ENCODE measurements at places on chromosomes 1 and 21.

- no peak for DNase-seq
Measured at GRCh38 chr1:29355375-29355774, 119.1 kb downstream of the PTPRU start.

- no peak for DNase-seq
Measured at GRCh38 chr1:143611159-143611558, 360.6 kb downstream of the FAM72C start.

DNA sequence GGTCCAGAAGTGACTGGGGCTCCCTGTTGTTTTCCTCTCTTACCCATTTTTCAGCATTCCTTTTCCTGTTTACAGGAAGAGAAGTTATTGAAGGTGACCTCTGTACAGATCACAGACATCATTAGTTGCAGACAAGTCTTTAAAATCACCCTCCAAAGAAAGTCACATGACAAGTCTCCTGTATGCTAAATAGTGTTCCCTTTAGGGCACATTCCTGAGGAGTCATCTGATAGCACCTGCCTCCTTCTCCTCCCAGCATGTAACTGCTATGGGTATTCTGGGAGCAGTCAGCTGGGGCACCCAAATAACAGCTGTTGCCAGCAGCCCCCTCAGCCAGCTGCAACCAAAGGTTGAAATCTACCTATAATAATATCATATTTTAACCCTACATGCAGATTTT, 200.6 kb downstream of the PTGER3 start:
- DNase-seq: no peak

DNA sequence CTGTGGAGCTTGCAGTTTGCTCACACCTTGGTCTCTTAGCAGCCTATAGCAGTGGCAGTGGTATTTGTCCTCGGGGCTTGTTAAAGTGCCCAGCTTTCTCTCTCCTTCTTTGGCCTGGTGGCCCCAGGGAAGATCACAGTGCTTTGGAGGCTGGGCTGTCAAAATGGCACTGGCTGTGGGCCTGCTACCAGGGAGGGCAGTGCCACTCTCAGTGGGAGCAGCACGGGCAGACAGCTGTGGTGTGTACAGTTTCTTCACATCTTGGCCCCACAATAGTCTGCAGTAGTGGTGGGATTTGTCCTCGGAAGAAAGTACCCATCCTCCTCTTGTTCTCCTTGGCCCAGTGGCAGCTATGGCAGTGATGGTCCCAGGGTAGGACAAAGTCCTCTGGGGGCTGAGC, 164.4 kb upstream of the GORAB start:
- no peak for DNase-seq

DNA sequence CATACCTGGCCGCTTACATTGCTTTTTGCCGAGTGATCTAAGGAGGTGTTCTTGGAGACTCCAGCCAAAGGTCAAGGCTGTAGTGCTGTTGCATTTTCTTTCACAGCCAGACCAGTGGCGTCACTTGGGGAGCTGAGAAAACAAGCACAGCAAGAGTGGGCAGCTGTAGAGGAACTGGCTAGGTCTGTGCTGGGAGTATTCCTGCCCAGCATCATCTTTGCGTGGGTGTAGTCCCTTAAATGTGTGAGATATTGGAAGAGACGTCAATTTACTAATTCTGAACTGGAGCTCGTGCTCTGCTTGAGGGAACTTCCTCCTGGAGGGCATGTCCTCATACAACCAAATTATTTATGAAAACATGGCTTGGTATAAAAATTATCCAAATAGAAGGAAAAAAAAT, 10.2 kb downstream of the UBIAD1 start:
- no peak for DNase-seq

DNA sequence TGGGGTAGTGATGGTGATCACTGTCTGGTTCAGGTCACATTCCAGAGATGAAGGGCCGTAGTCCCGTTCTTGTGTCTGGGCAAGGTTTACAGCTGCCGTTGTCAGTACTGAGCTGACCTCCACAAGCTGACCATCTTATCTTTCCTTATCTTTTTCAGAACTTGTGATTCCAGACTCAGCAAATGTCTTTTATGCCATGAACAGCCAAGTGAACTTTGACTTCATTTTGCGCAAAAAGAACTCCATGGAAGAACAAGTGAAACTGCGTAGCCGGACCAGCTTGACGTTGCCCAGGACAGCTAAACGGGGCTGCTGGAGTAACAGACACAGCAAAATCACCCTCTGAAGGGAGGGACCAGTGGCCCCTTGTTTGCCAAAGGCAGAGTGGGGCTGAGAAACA, 111.6 kb downstream of the COLGALT2 start:
- no peak for DNase-seq

DNA sequence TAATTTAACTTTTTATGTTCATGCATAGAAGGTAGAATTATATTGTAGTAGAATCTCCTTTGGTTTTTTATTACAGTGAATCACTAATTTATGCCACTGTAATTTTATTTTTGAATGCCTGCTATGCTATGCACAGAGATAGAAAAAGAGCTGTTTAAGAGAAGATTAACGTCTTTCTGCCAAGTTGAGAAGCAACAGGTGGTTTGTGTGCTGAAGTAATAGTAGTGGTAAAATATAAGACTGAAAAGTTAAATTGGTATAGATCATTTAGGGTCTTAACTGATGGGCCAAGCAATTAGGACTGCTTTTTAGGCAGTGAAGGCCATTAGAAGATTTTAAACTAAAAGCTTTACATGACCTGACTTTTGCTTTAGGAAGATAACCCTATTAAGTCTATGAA, 115.1 kb downstream of the SYT14 start:
- DNase-seq: no peak

- no peak for DNase-seq
Measured at GRCh38 chr1:114155706-114156105, 2.0 kb upstream of the SYT6 start.

GRCh38 chr1:39981945-39982344, 27.0 kb downstream of the MFSD2A start:
- no peak for DNase-seq

DNA sequence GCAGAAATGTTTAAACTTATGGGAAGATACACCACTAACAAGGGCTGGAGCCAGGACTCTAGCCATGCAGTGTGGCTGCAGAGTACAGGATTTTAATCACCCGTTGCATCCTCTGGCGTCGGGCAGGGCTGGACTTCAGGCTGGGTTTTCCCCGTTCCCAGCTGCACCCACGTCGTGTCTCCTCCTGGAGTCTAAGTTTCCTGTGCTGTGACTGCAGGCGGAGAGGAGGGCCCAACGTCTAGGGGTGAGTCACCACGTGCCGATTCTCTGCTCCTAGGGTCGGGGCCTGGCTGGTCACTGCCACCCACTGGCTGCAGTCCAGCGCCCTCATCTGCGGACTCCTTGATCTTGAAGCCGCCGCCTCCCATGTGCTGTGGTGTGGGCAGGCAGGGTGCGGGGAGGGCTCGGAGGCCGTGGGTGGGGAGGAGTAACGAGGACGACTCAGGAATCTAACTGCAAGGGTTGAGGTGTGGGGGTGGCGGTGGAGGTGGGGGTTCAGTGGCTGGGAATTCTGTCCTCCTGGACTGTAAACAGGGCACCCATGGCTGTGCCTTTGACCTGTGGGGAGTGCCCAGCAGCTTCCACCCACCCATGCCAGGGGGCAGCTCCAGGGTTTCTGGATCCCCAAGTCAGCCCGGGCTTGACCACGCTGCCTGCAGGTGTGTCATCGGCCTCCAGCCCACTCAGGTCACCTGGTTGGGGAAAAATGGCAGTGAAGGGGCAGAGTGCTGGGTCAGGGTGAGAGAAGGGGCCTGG, 77.8 kb downstream of the ALPL start:
- DNase-seq: no peak

DNA sequence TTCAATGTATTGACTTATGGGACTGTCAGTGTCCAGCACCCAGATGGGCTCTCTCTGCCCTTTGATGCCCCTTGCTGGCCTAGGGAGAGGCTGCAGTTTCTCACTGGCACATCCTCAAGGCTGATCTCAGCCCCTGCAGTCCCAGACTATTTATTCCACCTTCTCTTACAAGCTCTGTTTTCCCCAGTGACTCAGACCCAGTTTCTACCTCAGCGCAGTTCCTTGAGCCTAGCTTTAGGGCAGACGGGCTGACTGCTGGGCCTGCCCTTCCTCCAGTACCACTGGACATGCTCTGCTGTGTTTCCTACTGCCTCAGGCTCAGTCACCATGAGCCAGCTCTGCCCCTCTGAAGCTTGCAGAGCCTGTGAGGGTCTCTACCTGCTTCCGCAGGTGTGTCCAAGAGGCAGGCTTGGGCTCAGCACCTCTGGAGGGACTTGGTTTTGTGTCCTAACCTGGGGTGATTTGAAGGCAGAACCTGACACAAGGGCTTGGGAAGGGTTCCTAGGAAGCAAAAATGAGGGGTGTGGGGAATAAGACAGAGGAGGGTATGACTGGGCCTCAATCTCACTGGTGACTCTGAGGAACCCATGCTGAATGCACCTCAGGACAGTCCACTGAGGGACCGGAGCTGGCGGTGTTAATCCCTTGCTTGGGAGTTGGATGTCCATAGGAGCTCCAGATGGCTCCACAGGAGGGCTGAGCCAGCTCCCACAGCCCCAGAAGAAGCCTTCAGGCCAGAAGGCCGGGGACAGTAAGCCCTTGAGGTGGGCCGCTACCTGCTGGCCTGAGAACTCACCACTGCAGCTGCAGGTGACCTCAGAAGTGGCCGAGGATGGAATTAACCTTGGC, 689.9 kb downstream of the MATN1 start:
- DNase-seq: no peak

DNA sequence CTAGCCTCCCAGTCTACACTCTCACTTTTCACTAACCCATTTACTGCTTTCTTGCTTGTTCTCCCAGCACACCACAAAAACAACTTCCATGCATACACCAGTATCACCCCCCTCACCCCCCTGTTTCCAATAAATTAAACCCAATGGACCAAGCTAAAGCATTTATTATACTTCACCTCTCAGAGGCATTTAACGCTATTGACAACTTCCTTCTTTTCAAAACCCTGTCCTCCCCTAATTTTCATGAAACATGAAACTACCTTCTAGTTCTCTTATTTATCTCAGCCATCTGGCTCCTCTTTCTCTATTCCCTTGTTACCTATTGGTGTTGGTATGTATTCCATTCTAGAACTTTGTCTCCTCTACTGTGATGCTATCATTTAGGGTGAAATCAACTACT, 32.3 kb downstream of the PTPRC start:
- DNase-seq: peak; percentile 18

DNA sequence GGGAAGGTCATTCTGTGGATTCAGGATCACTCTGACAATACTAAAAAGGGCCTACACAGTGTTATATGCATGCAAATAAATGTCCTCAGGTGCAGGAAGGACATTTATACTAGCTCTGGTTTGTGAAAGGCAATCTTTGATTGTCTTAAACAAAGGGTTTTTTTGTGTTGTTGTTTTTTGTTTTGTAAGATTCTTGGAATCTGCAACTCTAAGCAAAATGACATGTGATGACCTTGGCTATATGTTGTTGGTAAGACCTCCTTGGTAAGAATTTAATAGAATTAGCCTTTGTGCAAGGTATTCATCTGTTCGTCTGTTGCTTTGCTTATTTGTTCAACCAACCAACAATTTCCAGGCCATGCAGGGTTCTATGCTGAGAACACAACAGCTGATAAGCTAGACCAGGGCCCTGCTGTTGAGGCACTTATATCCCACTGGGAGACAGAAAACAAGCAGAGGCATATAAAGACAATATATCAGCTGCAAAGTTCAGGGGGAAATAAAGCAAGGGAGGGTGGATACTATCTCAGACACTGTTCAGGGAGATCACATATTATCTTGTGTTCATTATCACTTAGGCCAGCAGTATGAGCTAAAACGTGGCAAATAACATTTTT, 60.3 kb downstream of the FH start:
- DNase-seq: no peak

GRCh38 chr1:37901893-37902225, 42.5 kb upstream of the MTF1 start:
- no peak for DNase-seq

DNA sequence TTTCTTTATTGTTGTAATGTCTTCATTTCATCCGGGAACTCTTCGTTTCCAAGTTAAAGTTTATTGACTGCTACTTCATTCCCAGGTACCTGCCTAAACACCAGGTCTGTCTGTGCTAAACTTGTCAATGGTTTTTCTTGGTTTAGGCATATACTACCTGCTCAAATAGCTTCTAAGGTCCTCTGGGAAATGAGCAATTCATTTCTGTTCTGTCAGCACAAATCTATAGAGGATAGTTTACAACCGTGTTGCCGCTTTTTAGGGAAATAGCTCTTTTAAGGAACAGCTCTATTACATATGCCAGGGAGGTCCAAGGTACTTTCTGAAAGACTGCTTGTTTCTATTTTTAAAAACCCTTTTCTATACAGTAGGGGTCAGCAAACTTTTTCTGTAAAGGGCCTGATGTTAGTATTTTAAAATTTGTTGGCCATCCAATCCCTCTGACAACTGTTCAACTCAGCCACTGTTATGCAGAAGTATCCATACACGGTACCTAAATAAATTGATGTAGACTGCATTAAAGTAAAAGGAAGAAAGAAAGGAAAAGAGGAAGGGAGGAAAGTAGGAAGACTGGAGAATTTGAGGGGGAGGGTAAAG, 222.7 kb upstream of the PTBP2 start:
- DNase-seq: no peak

GRCh38 chr1:232904566-232904965, 45.8 kb upstream of the NTPCR start:
- DNase-seq: peak; percentile 14

- DNase-seq: no peak
Measured at GRCh38 chr1:213171711-213172110, 120.7 kb downstream of the RPS6KC1 start.

DNA sequence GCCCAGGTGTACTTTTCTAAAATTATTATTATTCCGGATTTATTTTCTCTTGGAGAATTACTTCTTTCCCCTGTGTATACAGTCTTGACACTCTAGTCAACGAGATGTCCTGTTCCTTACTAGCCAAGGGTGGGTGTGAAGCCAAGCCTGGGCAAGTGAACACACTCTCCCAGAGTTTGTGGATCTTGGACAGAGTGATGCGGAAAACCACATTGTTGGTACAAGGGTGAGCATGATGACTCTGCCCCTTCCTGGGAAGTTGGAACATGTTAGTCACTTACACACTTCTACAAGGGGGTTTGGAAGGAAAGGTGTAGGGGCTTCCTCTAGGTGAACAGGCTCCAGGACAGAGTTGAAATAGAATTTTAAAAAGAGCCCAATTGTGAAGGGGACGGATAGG, 20.0 kb upstream of the RD3 start:
- no peak for DNase-seq

DNA sequence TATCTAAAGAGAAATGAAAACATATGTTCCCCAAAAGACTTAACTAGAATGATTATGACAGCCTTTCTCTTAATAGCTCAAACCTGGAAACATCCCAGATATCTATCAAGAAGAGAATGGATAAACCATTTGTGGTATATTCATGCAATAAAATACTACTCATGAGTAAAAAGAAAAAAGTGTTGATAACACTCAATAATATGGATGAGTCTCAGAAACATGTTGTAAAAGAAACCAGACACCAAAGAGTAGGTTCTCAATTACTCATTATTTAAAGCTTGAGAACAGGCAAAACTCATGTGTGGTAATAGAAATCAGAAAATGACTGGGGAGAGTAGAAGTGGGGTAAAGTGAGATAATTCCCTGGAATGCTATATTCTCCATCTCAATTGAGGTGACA, 154.1 kb downstream of the PHTF1 start:
- no peak for DNase-seq
